ENCODE measurements at places on chromosomes 7 and 10. TPM values are rescaled to one million over a fixed set of nuclear protein-coding genes. Genes with fewer than 3 reads are reported as not detected.
A peak's percentile ranks its signal among the peaks of the same experiment; 100 is the strongest.

TUBAL3 gene
- not detected for polyA plus RNA-seq

STEAP2 gene
- polyA plus RNA-seq = 0.81 TPM

KCNK18 gene
- polyA plus RNA-seq = not detected

CALN1 gene
- polyA plus RNA-seq = 4.2 TPM

LBX1 gene
- not detected for polyA plus RNA-seq

DNA sequence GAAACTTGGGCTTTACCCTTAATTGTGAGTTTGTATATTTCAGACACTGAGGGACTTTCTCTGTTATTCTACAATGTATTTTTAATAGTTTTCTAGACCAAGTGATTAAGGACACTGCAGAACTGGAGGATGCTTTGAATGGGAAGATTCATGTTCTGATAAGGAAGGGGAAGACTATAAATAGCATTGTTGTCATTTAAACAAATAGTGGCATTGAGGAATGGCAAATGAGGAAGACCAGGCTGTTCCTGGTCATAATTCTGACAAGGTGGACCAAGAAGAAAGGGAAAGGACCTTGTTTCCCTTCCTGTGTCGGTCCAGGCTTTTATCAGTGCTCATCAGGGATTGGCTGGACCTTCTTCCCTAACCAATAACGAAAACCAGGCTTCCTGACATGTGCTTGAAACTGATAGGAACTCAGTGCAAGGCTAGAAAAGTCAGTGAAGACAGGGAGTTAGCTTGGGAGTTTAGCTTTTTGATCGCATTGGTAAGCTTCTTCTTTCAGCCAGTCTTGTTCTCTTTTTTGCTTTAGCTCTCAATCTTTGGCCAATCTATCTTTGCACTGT is 116.2 kb downstream of the ITGA8 start:
- H3K4me1 ChIP-seq = no peaks in the 10 kb centered on the region
- DNase-seq = no peak
- no peaks in the 10 kb centered on the region for H3K27me3 ChIP-seq

- H3K4me3 ChIP-seq = no peak overlapping the region
- no peaks in the 10 kb centered on the region for H3K27me3 ChIP-seq
- no peak for DNase-seq
- H3K36me3 ChIP-seq = no peaks in the 10 kb centered on the region
- H3K4me1 ChIP-seq = peaks cover 8% of the 10 kb centered on the region
- H3K27ac ChIP-seq = no peak overlapping the region
These were observed 177.1 kb upstream of the FRMD4A start for GRCh38 chr10:14507781-14508180.

DNA sequence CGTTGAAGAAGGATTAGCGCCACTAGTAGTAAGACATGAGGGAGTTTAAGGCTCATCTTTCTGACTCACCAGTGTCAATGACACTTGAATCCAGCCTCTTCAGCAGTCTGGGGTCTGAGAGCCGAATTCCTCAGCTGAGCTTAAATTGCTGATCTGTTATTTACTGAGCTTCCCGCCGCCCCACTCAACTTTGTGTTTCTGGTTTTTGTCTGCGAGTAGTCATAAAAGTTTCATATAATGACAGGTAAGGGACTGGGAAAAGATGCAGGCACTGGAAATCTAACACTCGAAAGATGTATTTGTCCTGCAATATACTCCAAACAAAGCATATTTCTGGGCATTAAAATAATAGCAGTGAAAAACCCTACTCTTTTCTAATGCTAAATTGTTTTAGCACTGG is 51.2 kb upstream of the RELN start:
- H3K36me3 ChIP-seq = no peaks in the 10 kb centered on the region
- no peaks in the 10 kb centered on the region for H3K27me3 ChIP-seq
- no peaks in the 10 kb centered on the region for H3K4me1 ChIP-seq

- H3K36me3 ChIP-seq = no peaks in the 10 kb centered on the region
- H3K4me1 ChIP-seq = no peaks in the 10 kb centered on the region
These were observed 25.4 kb upstream of the TMEM72 start for GRCh38 chr10:44885710-44886109.

DNA sequence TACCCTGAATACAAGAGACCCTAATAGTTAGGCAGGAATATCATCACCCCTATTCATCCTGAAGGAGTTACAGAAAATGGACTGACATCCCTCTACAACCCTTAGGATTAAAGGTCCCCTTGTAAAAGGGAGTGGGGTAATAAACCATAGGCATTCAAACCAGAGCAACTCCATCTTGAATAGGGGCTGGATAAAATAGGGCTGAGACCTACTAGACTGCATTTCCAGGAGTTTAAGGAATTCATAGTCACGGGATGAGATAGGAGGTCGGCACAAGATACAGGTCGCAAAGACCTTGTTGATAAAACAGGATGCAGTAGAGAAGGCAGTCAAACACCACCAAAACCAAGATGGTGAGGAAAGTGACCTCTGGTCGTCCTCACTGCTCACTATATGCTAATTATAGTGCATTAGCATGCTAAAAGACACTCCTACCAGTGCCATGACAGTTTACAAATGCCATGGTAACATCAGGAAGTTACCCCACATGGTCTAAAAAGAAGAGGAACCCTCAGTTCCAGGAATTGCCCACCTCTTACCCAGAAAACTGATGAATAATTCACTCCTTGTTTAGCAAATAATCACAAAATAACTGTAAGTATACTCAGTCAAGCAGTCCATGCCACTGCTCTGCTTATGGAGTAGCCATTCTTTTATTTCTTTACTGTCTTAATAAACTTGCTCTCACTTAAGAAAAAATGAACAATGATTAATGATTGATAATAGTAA is 37.2 kb downstream of the CUBN start:
- no peak overlapping the region for H3K27ac ChIP-seq
- H3K4me1 ChIP-seq = no peaks in the 10 kb centered on the region
- DNase-seq = no peak
- no peak overlapping the region for H3K4me3 ChIP-seq

GRCh38 chr10:88032566-88032965 is 169.1 kb downstream of the PTEN start:
- peaks cover 18% of the 10 kb centered on the region for H3K4me1 ChIP-seq
- no peaks in the 10 kb centered on the region for H3K36me3 ChIP-seq
- no peak overlapping the region for H3K4me3 ChIP-seq
- no peak overlapping the region for H3K27ac ChIP-seq
- no peak for DNase-seq

GRCh38 chr7:39125846-39126245 is 148.1 kb downstream of the POU6F2 start:
- no peak overlapping the region for H3K27ac ChIP-seq
- no peaks in the 10 kb centered on the region for H3K4me1 ChIP-seq
- H3K4me3 ChIP-seq = no peak overlapping the region

- no peak within 1 kb of the TSS for H3K27ac ChIP-seq
- no peaks in the 10 kb centered on the region for H3K36me3 ChIP-seq
- no peak for DNase-seq
- H3K4me3 ChIP-seq = no peak within 1 kb of the TSS
- no peaks in the 10 kb centered on the region for H3K4me1 ChIP-seq
- no peaks in the 10 kb centered on the region for H3K27me3 ChIP-seq
These were observed at the start of gene CFTR for GRCh38 chr7:117479225-117480054. TSS of gene CFTR (plus strand) at chr7:117480025. CDS start at chr7:117480095, 70 bp downstream.

- no peaks in the 10 kb centered on the region for H3K4me1 ChIP-seq
- no peak overlapping the region for H3K4me3 ChIP-seq
- no peak for DNase-seq
- no peaks in the 10 kb centered on the region for H3K27me3 ChIP-seq
- H3K36me3 ChIP-seq = no peaks in the 10 kb centered on the region
These were observed 333.3 kb downstream of the SDK1 start for GRCh38 chr7:3634396-3634795.

DNA sequence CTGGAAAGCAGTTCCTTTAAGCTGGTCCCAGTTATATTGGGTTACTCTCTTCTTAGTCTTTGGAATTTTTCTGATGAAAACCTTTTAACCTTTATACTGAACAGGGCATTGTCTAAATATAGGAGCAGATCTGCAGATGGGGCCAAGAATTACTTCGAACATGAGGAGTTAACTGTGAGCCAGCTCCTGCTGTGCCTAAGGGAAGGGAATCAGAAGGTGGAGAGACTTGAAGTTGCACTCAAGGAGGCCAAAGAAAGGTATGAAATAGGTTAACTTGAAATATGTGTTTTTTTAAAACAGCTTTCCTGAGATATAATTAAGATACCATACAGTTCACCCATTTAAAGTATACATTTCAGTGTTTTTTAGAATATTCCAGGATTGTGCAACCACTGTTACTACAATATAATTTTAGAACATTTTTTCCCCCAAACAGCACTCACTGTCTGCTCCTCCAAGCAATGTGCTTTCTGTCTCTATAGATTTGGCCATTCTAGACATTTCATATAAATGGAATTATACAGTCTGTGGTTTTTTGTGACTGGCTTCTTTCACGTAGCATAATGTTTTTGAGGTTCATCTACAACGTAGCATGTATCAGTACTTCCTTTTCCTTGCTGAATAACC is 18.9 kb downstream of the OPTN start:
- DNase-seq = no peak
- no peak overlapping the region for H3K4me3 ChIP-seq
- H3K27me3 ChIP-seq = no peaks in the 10 kb centered on the region
- peaks cover 15% of the 10 kb centered on the region for H3K4me1 ChIP-seq
- H3K27ac ChIP-seq = no peak overlapping the region

GRCh38 chr10:69010151-69010640 is 21.6 kb downstream of the KIFBP start:
- no peak for DNase-seq
- peaks cover 2% of the 10 kb centered on the region for H3K36me3 ChIP-seq
- no peak overlapping the region for H3K4me3 ChIP-seq
- no peaks in the 10 kb centered on the region for H3K4me1 ChIP-seq
- no peaks in the 10 kb centered on the region for H3K27me3 ChIP-seq
- H3K27ac ChIP-seq = no peak overlapping the region

GRCh38 chr7:37320848-37321468 is 127.7 kb downstream of the ELMO1 start:
- peaks cover 5% of the 10 kb centered on the region for H3K4me1 ChIP-seq
- H3K27me3 ChIP-seq = no peaks in the 10 kb centered on the region
- no peaks in the 10 kb centered on the region for H3K36me3 ChIP-seq
- DNase-seq = no peak
- H3K4me3 ChIP-seq = no peak overlapping the region

- no peak for DNase-seq
- no peak overlapping the region for H3K27ac ChIP-seq
- no peaks in the 10 kb centered on the region for H3K36me3 ChIP-seq
- no peaks in the 10 kb centered on the region for H3K4me1 ChIP-seq
These were observed 127.6 kb upstream of the SLC26A5 start for GRCh38 chr7:103573479-103574058.

DNA sequence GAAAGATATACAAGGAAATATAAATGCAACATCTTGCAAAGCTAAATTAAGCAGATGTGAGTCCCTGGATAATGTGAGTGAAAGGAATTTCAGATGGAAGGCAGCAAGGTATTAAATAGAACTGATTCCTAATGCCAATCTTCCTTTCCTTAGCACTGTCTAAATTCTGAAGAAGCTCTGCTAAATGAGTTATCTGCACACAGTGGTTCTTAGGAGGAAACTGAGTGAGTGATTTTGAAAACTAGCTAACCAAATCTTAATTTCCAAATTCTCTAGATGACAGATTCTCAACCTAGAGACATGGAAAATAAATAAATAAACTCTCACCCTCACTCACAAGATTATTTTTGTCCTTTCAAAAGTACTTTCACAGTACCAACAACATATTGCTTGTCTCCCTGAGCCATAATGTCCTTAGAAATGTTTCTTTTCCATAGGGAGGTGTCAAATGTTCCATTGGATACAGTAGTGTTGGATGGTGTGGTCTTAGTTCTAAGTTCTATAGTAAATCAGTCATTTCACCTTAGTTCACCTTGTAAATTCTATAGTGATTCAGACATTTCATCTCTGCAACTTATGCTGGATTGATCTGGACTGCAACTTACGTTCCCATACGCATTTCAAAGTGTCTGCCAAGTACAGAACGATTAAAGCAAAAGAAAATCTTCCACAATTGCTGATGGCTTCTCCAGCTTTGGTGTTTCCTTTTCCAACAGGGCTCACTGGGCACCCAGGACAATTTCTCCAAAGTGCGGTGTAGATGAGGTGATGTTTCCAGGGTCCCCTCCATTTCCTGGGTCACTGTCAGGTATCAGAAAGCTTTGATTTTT is 145.4 kb upstream of the FAM171A1 start:
- H3K4me3 ChIP-seq = no peak overlapping the region
- H3K27ac ChIP-seq = no peak overlapping the region
- H3K4me1 ChIP-seq = no peaks in the 10 kb centered on the region
- H3K27me3 ChIP-seq = no peaks in the 10 kb centered on the region

GRCh38 chr10:95604630-95605029 is 43.5 kb upstream of the SORBS1 start:
- H3K4me3 ChIP-seq = no peak overlapping the region
- no peak for DNase-seq
- H3K27ac ChIP-seq = no peak overlapping the region

DNA sequence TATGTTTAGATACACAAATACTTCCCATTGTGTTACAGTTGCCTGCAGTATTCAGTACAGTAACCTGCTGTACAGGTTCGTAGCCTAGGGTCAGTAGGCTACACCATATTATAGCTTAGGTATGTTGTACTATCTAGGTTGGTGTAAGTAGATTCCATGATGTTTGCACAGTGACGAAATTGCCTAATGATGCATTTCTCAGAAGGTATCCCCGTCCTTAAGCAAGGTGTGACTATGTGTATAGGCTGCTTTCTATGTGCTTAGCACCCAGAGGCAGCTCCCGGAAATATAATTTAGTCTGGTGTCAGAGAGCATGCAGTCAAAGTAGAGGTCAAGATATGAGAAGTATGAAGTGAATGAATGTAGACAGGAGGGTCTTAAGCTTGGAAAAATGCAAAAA is 9.8 kb downstream of the MAPK8 start:
- no peak overlapping the region for H3K27ac ChIP-seq
- no peak for DNase-seq
- H3K27me3 ChIP-seq = no peaks in the 10 kb centered on the region
- H3K4me3 ChIP-seq = no peak overlapping the region

- no peak for DNase-seq
- no peaks in the 10 kb centered on the region for H3K4me1 ChIP-seq
- H3K27ac ChIP-seq = no peak overlapping the region
These were observed 120.9 kb upstream of the TMEM106B start for GRCh38 chr7:12089951-12090756.

GRCh38 chr7:13055732-13056368 is 368.4 kb downstream of the ARL4A start:
- H3K4me1 ChIP-seq = peaks cover 4% of the 10 kb centered on the region
- no peak overlapping the region for H3K27ac ChIP-seq
- H3K4me3 ChIP-seq = no peak overlapping the region
- DNase-seq = no peak
- no peaks in the 10 kb centered on the region for H3K36me3 ChIP-seq
- no peaks in the 10 kb centered on the region for H3K27me3 ChIP-seq

DNA sequence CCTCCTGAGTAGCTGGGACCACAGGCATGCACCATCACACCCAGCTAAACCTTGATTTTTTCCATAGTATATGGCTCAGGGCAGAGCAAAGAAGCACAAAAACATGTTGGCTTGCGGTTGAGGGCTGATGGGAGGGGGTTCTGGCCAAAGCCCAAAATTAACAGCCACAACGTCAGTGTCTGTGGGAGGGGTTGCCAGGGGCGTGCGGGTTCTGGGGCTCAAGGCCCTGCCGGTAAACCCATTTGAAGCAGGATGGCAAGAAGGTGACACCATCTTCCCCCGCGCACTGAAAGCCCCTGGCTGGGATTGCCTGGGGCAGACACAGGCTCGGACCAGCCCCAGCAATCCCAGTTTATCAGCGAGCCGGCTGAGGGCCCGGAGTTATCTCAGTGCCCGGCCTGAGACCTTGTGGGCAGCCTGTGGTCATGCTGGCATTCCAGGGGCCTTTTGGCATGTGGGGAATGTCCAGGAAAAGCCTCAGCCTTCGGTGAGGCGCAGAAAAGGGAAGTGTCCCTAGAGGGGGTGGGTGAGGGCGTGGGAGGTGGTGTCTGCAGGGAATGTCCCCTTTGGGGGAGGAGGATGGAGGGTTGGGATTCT is 167.7 kb upstream of the TNRC18 start:
- peaks cover 15% of the 10 kb centered on the region for H3K4me1 ChIP-seq
- H3K27ac ChIP-seq = peak overlapping the region; percentile 8
- H3K4me3 ChIP-seq = peak overlapping the region; percentile 99
- no peaks in the 10 kb centered on the region for H3K36me3 ChIP-seq

Measured in GM12878 (cell line).